NCI-H1105 (cell line): ENCODE measurements at places on chromosomes 1 and 21.
A peak's percentile ranks its signal among the peaks of the same experiment; 100 is the strongest.

DNA sequence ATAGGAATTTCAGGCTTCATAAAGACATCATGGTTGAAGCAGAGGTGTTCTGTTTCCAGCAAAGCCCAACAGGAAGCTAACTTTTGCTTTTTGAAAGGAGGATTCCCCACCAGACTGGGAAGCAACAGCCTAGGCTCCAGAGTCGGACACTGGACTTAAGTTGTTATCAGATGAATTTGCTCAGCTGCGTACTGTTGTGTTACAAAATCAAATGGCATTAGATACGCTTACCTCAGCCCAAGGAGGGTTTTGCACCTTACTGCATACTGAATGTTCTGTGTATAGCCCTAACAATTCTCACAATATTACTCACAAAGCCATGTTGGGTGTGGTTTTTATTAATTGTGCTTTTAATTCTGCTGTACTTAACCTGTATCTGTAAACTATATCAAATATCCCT lies 547 bp upstream of the CHIA start:
- no peak for DNase-seq

DNA sequence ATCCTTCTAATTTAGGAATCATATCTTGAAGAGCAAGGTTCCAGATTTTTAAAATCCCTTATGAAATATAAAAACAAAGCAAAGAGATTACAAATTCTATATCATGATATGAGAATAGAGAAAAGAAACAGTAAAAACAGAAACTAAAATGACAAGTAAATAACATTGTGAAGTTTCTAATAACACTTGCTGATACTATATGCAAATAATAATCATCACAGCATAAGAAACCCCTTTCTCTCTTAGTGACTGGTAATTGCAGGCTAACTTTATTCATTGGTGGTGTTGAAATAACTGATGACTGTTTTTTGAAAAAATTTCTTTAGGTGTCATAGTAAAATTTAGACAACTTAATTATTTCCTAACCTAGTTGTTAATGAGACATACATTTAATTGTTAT lies 281.6 kb downstream of the PLA2G4A start:
- no peak for DNase-seq

DNA sequence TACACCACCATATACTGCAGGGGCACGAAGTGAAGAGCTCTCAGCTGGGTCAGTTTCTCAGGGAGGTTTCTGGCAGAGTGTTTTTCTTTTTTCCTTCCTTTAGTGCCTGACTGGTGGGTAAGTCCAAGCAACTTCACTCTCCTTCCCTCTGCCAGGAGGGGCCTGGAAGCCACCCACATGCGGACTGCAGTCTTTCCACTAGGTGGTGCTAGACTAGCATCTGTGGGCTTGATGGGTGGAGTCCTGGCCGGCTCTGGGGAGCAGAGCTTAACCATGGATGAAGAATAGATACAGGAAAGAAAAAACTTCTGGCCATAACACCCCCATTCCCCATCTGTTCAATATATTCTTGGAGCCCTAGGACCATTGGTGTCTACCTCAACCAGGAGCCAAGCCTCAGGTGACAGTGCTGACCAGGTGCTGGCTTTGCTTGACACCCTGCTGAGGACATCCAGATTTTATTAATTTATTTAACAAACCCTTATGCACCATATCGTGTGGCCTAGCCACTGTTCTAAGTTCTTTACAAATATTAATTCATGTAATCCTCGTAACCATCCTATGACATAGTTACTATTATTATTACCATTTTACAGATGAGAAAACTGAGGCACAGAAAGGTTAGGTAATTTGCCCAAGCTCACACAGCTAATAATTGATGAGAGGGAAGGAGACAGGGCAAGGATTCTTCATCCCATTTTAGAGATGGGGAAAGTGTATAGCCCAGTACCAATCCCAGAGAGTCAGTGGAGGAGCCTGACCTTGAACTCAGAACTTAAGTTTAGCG lies 126.7 kb upstream of the CSF3R start:
- DNase-seq, result peak; percentile 56

- DNase-seq, result no peak
Measured at GRCh38 chr1:37159102-37159501, 124.8 kb upstream of the GRIK3 start.

DNA sequence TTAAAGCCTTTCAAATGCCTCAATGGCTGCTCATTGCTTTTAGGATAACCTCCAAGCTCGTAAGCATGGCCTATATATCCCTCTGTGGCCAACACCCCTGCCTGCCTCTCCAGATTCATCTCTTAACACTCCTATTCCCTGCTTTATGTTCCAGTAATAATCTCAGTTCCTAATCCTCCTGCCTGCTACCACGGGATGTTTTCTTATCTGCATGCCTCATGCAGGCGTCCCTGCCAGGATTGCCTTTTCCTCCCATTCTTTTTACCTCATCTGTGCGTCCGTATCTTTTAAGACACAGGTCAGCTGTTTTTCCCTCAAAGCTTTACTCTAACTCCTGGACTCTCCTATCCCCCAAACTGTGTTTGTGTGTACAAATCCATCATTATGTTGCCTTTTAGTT lies 36.1 kb downstream of the ZBTB40 start:
- no peak for DNase-seq

- no peak for DNase-seq
Measured at GRCh38 chr1:7842517-7842916, 10.3 kb downstream of the UTS2 start.

- DNase-seq, result no peak
Measured at GRCh38 chr1:226637147-226637935, 88.8 kb downstream of the STUM start.
